ENCODE measurements at places on chromosomes 7 and 10.

DNA sequence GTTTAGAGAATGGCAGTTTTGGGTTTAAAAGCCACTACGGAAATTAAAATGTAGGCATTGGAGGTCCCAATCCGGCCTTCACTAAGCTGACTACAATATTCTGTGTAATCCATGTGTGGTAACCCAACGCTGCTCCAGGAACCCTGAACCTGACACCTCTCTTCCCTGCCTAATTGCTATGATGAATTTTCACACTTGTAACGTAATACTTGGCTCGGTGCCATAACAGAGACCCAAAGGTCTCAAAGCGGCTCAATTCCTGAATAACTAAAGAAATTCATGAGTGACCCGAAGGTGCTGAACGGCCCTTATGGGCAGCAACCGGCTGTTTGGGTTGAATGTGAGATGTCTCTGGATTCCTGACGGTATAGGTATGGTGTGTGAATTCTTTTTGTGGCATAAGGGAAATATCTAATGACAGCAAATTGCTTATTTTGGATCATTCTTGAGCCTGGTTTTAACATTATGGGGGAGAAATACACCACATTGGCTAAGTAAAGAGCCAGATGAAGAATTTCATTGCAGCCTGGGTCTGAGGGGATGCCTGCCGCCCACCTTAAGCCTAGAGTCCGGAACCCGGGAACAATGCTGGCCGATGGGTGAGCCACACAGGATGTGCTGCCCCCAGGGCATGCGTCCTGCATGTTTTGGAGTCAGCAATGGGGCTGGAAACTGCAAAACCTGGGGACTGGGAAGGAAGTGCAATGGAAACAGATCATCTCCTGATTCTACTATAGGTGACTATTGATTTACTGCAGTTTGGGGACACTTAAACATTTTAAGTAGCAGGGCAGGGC is 69.7 kb upstream of the FZD8 start:
- DNase-seq, result no peak

GRCh38 chr10:118112543-118113125 is 65.9 kb upstream of the RAB11FIP2 start:
- DNase-seq, result no peak

DNA sequence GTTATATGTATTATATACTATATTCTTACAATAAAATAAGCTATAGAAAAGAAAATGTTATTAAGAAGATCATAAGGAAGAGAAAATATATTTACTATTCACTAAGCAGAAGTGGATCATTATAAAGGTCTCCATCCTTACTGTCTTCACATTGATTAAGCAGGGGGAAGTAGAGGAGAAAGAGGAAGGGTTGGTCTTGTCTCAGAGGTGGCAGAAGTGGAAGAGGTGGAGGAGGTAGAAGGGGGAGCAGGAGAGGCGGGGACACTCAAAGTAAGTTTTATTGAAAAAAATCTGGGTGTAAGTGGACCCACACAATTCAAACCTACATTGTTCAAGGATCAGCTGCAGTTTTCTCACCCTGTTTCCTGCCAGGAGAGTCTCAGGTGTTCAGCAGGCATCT is 28.9 kb upstream of the ERCC6 start:
- no peak for DNase-seq

GRCh38 chr10:81021428-81022129 is 483.9 kb downstream of the SH2D4B start:
- no peak for DNase-seq

- no peak for DNase-seq
Observed at GRCh38 chr7:139732471-139733167, 45.2 kb downstream of the HIPK2 start.

DNA sequence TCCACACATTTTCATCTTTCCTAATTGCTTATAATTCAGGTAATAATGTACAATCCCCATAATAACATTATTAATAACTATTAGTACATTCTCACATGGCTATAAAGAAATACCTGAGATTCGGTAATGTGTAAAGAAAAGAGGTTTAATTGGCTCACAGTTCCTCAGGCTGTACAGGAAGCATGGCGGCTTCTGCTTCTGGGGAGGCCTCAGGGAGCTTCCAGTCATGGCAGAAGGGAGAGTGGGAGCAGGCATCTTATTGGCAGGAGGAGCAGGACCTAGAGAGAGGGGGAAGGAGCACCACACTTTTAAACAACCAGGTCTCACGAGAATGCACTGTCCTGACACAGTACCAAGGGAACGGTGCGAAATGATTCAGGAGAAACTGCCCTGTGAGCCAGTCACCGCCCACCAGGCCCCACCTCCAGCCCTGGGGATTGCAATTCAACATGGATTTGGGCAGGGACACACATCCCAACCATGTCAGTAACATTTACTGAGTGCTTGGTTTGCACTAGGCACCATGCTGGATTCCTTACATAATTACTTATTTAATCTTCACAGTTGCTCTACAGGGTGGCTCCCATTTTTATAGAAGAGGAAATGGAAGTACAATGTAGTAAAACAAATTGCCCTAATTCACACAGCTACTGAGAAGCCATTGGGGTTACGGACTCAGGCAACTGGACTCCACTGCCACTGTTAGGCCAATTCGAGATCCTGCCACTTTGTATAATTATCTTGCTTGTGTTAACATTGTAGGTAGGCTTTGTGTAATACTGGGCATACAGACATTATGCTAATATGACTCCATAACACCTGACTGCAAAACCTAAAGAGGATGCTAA is 8.7 kb upstream of the ESYT2 start:
- no peak for DNase-seq

DNA sequence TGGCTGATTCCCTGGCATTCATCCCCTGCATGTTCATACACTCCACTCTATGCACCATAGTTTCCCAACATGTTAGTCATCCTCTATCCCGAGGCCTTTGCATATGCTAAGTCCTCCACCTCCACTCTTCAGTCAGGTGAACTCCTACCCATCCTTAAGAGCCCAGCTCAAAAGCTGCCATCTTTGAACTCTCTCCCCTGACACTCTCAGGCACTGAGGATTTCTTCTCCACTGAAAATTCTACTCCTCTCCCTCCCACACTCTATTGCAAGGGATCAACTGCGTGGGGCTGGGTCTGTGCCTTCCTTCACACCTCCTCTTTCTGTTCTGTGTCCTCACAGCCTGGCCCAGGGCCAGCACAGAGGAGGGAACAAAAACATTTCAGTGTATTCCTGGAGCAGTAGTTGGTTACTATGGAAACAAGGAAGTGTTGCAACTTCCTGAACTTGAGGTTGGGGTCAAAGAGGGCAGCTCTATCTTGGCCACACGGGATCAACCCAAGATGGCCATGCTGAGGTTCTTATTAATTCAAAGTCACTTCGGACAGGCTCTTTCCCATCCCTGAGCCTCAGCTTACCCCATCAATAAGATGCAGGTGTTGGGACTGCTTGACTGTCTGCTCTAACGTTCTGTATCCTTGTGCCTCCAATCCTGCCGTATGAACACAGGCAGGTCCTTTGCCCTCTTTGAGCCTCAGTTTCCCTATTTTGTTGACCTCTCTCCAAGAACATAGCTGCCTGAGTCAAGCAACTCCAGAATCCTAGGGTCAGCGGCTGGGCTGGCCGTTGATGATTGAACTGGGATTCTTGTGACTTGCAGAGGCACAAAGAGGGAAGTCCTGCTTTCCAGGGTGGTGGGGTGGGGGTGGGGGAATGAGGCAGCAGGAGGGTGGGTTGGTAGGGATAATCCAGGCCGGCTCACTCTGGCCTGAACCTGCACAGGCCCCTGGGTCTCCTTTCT is 15.5 kb downstream of the ZMIZ1 start:
- no peak for DNase-seq

DNA sequence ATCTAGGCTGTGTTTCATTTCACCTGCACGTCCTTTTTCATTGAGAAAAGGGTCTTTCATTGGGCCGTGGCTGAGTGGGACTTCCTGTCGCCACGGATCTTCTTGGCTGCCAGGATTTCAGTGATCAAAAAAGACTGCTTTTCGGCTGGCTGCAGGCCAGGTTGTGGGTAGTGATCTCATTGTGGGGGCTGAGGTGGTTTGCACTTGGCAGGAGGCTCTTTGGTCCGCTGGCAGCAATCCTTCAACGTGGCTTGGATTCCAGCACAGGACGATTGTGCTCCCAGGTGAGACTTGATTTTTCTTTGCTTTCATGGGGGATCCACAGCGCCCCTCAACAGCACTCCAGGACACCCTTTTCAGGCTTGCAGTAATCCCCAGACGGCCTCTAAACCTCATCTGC is 29.0 kb upstream of the ZNF273 start:
- DNase-seq, result no peak

GRCh38 chr7:50068850-50069551 is 24.0 kb downstream of the ZPBP start:
- no peak for DNase-seq

DNA sequence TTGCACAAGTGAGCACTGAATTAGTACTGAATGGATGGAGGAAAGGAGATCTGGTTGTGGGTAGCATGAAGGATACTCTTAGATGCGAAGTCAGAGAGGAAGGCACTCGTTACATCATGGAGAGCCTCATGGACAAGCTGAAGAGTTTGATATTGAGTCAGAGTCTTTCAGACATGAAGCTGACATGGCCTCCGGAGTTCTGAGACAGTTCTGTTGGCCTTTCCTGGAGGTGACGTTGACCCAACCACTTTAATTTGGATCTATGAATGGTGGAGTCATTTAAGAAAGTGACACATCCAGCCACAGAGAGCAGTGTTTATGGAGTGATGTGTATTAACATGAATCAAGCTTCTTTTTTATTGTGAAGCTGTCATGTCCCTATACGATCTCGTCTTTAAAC is 286.3 kb upstream of the CDC14C start:
- no peak for DNase-seq

- DNase-seq, result no peak
Observed at GRCh38 chr7:158672975-158673374, 31.6 kb downstream of the NCAPG2 start.

DNA sequence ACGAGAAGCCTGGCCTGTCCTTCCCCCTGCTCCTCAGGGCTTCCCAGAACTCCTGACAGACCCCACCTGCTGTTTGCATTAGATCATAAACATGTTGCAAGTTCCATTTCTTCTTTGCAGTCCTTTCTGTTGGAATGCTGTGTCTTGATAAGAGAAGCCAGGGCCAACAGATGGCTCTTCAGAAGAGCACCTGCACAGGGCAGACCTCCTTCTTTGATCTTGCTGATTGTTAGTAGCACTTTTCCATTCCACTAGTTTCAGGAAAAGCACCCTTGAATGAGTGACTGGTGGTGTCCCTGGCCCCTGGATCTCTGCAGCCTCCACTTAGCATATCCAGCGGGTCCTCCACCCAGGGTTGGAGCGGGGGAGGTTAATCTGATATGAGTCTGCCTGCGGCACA is 243.2 kb downstream of the GFRA1 start:
- DNase-seq, result no peak

GRCh38 chr7:17552952-17553351 is 254.5 kb downstream of the AHR start:
- DNase-seq, result no peak

DNA sequence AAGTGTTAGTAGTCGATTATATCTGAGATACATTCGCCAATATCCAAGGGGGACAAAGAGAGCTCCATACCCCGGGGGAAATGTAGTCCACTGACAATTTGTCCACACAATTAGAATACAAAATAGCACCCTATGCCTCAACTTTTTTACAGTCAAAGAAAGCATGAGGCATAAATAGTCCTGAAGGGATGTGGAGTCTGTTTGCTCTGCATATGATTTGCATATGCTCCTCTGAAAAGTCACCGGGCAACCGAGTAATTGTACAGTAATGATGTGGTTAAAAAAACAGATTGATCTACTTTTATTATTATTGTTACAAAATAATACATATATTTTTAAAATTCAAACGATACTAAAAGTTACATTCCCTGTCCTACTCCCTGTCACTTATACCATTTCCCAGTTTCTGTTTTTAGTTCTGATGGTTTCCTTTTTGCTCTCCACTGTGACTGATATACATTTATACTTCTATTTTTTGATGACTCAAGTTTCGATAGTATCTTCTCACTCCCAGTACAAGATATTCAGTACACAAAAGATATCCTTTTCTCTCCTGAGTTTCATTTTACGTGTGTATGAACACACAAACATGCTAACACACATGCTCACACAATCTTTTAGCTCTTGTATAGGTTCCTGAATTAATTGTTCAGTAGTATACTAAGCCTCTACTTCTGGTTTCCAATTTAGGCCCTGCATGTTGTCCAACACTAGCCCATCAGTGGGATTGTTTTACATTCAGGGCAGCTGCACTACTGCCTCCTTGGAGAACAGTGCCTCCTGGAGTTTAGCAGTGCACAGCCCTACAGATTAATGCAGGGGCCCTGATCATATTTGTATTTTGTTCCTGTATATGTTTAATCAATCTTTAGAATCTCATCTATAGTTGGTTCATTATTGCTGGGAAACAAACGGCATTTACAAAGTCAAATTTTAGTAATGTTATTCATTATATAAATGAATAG is 130.9 kb downstream of the TES start:
- DNase-seq, result no peak

- DNase-seq, result no peak
Observed at GRCh38 chr10:83212632-83213334, 926.5 kb upstream of the GHITM start.

GRCh38 chr7:137443616-137444015 is 100.1 kb upstream of the PTN start:
- DNase-seq, result no peak

- DNase-seq, result no peak
Observed at GRCh38 chr10:45147000-45147399, 146.3 kb downstream of the ZNF22 start.

DNA sequence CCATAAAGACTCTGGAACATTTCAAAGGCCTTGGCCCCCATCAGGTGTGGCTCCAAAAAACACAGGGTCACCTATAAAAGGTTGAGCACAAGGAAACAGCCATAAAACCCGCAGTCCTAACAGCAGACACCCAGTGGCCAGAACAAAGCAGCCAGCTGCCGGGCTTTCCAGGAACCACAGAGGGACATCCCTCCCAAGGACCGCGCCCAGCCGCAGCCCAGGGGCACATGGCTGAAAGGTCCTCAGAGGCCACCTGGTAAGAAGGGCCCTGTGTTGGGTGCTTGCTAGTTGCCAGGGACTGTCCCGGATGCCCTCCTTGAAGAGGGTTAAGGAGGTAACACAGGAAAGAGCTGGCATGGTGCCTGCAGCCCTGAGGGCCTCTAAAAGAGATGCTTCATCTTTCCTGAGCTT is 32.7 kb downstream of the KCNMA1 start:
- DNase-seq, result no peak

DNA sequence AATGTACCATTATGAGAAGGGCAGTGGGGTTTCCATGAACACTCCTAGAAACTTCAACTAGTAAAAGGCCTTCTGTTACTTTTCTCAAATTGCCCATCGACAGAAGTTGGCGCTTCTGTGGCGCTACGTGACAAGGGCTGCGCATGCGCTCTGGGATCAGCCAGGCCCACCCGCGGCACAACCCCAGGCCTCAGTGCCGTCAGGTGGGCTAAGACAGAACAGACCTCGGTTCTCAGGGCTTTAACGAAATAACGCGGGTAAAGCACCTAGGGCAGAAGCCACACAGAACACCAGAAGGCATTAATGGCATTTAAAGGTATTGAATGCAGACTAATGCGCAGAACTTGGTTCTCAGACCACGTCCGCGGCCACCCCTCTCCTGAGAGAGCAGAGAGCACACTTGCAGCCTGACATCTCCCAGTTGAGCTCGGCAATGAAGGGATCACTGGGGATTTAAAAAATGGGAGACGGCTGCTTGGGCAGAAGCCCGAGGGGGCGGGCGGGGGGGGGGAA is 67.6 kb upstream of the CTNNA3 start:
- DNase-seq, result peak; percentile 64

GRCh38 chr7:1917221-1918062 is 247.4 kb downstream of the ELFN1 start:
- no peak for DNase-seq

All from stimulated activated CD4-positive, alpha-beta T cell treated with anti-CD3 and anti-CD28 coated beads, Interleukin-1b, Interleukin-23, amount 100 ng/mL, for 1 hour (primary cell).